ENCODE measurements at places on chromosomes 5 and 9. TPM values are rescaled to one million over a fixed set of nuclear protein-coding genes. Genes with fewer than 3 reads are reported as not detected.

DNA sequence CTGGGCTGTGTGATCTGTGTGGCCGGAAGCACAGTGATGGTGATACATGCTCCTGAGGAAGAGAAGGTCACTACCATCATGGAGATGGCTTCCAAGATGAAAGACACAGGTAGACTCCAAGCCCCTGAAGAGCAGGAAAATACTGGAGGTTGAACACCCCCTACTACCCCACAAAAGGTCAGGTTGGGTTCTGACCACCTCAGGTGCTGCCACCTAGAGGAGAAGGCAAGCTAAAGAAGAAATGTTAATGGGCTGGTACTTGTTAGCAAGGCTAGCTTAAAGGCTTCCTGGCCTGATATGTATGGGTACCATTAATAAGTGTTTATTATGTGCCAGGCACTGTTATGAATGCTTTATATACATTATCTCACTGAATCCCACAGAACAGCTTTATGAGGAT is 11.7 kb downstream of the NIPAL4 start:
- H3K36me3 ChIP-seq = peaks cover 4% of the 10 kb centered on the region
- peaks cover 12% of the 10 kb centered on the region for H3K4me1 ChIP-seq
- H3K27ac ChIP-seq = peak overlapping the region; percentile 19
- H3K27me3 ChIP-seq = no peaks in the 10 kb centered on the region
- no peak for DNase-seq
- H3K4me3 ChIP-seq = no peak overlapping the region

GRCh38 chr5:39176759-39177630 is 42.4 kb downstream of the FYB1 start:
- H3K27ac ChIP-seq = peak overlapping the region; percentile 100
- H3K36me3 ChIP-seq = peaks cover 18% of the 10 kb centered on the region
- DNase-seq = peak; percentile 41
- H3K4me3 ChIP-seq = peak overlapping the region; percentile 77
- no peaks in the 10 kb centered on the region for H3K27me3 ChIP-seq

DNA sequence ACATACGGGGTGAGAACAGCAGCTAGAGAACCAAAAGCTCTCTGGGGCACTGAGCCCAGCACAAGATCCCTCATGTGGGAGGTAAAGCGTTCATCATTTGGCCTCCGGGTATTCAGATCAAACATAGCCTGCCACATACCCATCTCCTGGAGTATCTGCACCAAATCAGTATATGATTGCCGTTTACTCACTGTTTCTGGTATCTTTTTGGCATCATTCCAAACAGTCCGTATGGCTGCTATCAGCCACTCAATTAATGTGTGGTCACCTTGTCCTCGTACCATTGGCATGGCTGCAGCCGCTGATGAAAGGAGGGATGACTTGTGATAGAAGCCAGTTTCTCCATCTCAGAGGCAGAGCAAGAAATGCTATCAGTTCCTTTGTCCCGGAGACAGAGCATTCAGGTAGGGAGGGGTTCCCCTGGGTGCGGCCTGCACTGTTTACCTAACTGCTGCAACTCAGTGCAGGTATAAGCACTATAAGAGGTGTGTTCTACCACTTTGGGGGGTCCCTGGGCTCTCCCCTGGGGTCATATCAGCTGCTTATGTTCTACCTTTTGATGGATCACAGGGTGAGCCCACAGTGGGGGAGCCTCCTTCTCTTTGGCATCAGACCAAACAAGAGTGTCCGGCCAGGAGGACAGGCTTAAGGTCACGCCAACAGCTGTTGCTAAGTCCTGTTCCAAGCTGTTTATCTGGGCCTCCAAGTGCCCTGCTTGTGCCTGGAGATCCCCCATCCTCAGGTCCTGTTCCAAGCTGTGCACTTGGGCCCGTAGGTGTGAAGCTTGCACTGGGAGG is 9.4 kb downstream of the DMAC1 start:
- DNase-seq = no peak
- H3K27me3 ChIP-seq = no peaks in the 10 kb centered on the region
- peaks cover 17% of the 10 kb centered on the region for H3K4me1 ChIP-seq
- H3K4me3 ChIP-seq = no peak overlapping the region
- no peak overlapping the region for H3K27ac ChIP-seq
- peaks cover 11% of the 10 kb centered on the region for H3K36me3 ChIP-seq

DNA sequence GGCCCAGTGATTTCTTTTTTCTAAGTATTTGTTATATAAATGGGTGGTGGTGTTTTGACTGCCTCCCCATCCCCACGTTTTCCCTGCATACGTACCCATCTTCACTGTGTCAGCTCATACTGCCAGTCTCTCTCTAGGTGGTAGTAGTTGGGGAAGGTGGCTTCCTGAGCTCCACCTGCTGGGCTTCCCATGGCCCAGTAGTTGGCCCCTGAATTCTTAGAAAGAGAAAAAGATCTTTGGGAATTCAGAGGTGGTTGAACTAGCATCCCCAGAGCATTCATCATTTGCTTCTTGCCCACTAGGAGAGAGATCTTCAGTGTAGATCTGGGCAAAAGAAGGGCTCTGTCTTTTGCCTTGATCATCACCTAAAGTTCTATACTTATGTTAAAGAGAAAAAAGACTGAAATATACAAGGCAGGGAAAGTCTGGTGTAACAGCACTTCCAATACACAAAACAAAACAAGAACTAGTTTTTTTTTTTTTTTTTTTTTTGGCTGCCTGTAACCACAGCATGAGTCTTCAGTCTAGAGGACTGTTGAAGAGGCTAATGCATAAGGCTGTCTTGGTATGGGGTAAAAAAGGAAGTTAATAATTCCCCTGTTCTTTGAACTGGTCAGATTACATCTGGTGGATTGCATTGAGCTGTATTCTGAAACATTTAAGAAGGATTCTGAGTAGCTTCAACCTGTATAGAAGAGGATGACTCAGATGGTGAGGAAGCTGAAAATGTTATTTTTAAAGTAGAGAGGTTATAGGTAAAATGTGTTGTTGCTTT is 128.7 kb downstream of the ATG10 start:
- H3K4me3 ChIP-seq = no peak overlapping the region
- no peaks in the 10 kb centered on the region for H3K27me3 ChIP-seq
- DNase-seq = no peak
- peaks cover 6% of the 10 kb centered on the region for H3K4me1 ChIP-seq
- no peak overlapping the region for H3K27ac ChIP-seq

- DNase-seq = no peak
- no peak overlapping the region for H3K4me3 ChIP-seq
- H3K4me1 ChIP-seq = no peaks in the 10 kb centered on the region
- no peaks in the 10 kb centered on the region for H3K27me3 ChIP-seq
- H3K36me3 ChIP-seq = no peaks in the 10 kb centered on the region
- no peak overlapping the region for H3K27ac ChIP-seq
These were observed 42.1 kb upstream of the TAF11L2 start for GRCh38 chr5:17455942-17456341.

DNA sequence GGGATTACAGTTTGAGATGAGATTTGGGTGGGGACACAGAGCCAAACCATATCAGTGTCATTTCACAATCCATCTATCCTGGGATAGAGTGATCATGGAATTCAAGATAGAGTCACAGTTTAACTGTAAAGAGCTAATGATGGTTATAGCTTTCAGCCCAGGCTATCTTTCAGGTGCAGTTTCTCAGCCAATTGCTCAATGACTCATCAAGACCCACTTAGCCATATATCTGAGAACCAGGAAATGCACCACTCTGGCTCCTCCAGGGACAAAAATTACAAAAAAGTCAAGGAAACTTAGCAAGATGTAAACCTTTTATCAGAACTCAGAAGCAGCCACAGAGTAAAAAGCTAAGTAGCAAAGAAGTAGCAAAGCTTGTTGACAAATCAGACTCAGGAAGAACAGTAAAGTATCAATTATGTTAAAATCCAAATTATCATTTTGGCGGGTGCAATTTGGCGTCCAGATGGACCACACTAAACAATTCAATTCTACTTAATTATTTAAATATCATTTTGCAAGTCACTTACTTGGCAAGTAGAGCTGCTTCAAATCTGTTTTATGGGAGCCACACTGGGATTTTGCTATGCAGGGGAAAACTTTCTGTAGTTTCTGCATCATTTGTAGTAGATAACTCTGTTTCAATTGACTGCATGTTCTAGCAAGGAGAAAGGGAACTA is 169.4 kb downstream of the TLE1 start:
- H3K27me3 ChIP-seq = no peaks in the 10 kb centered on the region
- no peak for DNase-seq
- H3K4me1 ChIP-seq = no peaks in the 10 kb centered on the region
- H3K36me3 ChIP-seq = no peaks in the 10 kb centered on the region
- H3K4me3 ChIP-seq = no peak overlapping the region
- no peak overlapping the region for H3K27ac ChIP-seq

DNA sequence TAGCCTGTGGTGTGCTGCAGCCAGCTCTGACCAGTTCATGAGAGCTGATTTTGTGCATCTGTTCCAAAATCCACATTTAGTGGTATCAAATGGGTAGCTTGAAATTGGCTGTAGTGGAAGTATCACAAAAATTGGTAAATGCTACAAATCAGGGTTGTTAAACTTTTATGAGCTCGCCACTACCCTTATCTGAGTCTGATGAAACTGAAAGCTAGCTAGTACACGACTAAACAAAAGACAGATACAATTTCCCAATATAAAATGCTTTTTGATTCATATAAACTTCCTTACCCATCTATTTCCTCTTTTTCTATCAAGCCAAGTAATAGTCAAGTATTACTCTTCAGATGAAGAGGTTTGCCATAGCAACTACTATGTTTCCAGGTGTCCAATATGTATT is 392.0 kb downstream of the TMEM161B start:
- H3K27ac ChIP-seq = no peak overlapping the region
- no peaks in the 10 kb centered on the region for H3K4me1 ChIP-seq
- DNase-seq = no peak
- H3K4me3 ChIP-seq = no peak overlapping the region

DNA sequence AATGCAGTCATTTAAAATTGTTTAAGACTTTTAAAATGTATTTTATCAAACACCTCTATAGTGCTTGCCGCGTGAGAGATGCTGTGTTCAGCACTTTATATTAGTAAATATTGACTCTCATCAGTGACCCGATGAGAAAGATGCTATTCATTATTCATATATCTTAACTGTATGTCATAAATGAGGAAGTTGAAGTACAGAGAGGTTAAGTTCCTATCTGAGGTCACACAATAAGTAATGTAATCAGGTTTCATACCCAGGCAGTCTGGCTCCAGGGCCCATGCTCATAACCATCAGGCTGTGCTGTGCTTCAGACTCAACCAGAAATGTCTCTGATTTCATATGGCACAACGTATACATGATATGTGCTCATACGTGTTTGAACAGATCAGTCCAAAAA is 119.0 kb downstream of the SV2C start:
- H3K27ac ChIP-seq = no peak overlapping the region
- peaks cover 3% of the 10 kb centered on the region for H3K36me3 ChIP-seq
- peaks cover 13% of the 10 kb centered on the region for H3K27me3 ChIP-seq
- no peak for DNase-seq
- peaks cover 4% of the 10 kb centered on the region for H3K4me1 ChIP-seq

DNA sequence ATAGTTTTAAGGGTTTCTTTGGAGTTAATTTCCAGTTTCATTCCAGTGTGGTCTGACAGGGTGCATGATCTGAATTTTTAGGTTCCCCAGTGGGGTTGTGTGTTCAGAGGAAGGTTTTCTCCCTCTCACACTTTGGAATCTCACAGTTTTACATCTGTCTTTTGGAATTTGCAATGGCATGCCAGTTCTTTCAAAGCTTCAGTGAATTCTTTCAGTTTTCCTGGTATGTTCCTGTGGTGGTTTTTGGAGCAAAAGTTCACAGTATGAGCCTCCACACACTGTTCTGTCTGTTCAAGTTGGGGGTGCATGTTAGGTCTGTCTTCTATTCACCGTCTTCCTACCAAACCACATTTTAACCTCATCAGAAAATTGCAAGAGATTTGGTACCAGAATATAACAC is 624.2 kb downstream of the KCTD16 start:
- no peak overlapping the region for H3K4me3 ChIP-seq
- no peaks in the 10 kb centered on the region for H3K4me1 ChIP-seq
- H3K27ac ChIP-seq = no peak overlapping the region
- H3K27me3 ChIP-seq = no peaks in the 10 kb centered on the region

DNA sequence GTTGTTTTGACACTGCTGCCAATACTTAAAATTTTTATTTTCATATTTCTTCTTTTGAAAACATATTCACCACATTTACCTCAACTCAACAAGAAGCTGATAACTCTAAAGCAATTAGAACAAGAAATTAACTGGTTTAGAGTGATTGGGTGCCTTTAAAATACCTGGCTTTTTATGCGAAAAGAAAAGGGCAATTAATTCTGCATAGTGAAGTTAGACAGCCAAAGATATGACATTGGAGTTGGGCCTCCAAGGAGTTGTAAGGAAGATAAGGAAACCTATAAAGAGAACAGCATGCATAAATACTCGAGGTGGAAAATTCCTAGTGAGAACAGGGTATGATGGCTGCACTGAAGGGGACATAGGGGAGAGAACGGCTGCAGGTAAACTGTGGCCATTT is 9.6 kb downstream of the AK6 start:
- no peak for DNase-seq
- no peaks in the 10 kb centered on the region for H3K27me3 ChIP-seq
- peaks cover 3% of the 10 kb centered on the region for H3K36me3 ChIP-seq
- no peak overlapping the region for H3K4me3 ChIP-seq

DNA sequence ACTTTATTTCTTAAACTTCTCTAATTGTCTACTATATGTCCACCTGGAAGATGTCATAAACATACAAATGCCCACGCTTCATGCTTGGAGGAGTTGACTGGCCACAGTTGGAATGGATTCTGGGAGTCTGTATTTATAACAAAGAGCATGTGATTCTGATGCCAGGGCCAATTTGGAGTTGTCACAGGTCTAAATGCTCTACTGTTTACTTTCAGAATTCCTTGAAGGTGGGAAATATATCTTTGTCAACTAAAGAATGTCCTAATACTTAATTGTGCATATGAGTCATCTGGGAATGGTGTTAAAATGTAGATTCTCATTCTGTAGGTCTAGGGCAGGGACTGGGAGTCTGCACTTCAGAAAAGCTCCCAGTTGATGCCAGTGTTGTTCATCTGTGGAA is 196.1 kb downstream of the ANXA1 start:
- H3K27ac ChIP-seq = no peak overlapping the region
- H3K27me3 ChIP-seq = no peaks in the 10 kb centered on the region
- no peak for DNase-seq
- H3K4me1 ChIP-seq = no peaks in the 10 kb centered on the region
- H3K4me3 ChIP-seq = no peak overlapping the region

DNA sequence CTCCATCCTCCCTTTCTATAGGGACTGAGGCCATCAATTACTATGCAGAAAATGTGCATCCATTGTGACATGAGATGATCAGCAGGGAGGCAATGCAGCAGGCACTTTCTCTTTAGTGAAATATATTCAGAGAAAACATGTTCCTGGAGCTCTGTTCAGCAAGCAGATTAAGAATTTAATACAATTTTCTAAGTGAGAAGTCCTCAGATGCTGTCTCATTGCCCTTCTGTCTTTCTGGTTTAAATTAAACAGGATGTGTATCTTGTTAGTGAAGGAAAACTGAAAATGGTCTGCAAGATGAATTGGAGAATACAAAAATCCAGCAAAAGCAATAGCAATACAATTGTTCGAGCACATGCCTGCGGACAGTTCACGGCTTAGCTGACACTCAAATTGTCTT is 445.8 kb upstream of the RIOK2 start:
- H3K27ac ChIP-seq = no peak overlapping the region
- H3K27me3 ChIP-seq = no peaks in the 10 kb centered on the region
- H3K36me3 ChIP-seq = no peaks in the 10 kb centered on the region
- no peak for DNase-seq

GRCh38 chr9:82273121-82273520 is 284.5 kb downstream of the SPATA31D1 start:
- H3K4me3 ChIP-seq = no peak overlapping the region
- H3K36me3 ChIP-seq = no peaks in the 10 kb centered on the region
- no peaks in the 10 kb centered on the region for H3K4me1 ChIP-seq
- H3K27me3 ChIP-seq = no peaks in the 10 kb centered on the region

Gene ZNF354C
- 4.1 TPM for total RNA-seq

Gene PRRC1
- total RNA-seq = 38.5 TPM

Gene TEK
- total RNA-seq = not detected

Gene CER1
- total RNA-seq = not detected

Gene ANKHD1
- 223 TPM for total RNA-seq

Gene IL12B
- not detected for total RNA-seq

Measured in T-helper 17 cell (primary cell).